Astrocyte of the spinal cord (primary cell): ENCODE measurements at places on chromosomes 2 and 18.
A peak's percentile ranks its signal among the peaks of the same experiment; 100 is the strongest.

GRCh38 chr2:18788592-18788991 is 199.2 kb upstream of the NT5C1B start:
- peak; percentile 53 for DNase-seq

DNA sequence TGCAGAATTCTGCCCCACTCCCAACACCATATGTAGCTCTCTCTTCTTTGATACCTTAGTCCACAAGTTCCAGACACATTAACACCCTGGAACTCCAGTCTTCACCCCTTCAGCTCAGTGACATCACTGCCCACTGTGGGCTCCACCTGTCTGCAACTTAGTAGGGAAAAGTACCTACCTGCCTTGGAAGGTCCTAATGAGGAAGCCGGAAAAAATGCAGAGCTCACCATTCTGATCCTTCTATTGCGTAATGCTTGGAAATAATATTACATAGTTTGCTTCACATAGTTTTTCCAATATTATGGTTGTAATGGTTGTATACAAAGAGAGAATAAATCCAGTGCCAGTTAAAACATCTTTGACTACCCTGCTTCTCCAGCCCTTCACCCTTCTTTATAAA is 738.4 kb downstream of the RNF144A start:
- no peak for DNase-seq

GRCh38 chr2:199455545-199456382 is 2.0 kb downstream of the SATB2 start:
- no peak for DNase-seq

DNA sequence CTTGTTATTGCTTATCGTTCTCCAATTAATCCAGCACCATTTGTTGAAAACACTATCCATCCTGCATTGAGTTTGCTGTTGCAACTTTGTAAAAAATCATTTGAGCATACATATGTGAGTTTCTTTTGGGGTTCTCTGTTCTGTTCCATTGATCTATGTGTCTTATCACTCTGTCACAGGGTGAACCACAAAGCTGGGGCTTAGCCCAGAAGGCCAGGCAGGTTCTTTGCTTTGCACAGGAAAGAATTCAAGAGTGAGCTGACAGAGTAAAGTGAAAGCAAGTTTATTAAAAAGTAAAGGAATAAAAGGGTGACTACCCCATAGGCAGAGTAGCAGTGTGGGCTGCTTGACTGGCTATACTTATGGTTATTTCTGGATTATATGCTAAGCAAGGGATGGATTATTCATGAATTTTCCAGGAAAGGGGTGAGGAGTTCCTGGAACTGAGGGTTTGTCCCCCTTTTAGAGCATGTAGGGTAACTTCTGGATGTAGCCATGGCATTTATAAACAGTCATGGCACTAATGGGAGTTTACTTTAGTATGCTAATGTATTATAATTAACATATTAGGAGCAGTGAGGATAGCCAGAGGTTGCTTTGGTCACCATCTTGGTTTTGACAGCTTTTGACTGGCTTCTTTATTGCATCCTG is 46.8 kb downstream of the RNF138 start:
- DNase-seq, result no peak

DNA sequence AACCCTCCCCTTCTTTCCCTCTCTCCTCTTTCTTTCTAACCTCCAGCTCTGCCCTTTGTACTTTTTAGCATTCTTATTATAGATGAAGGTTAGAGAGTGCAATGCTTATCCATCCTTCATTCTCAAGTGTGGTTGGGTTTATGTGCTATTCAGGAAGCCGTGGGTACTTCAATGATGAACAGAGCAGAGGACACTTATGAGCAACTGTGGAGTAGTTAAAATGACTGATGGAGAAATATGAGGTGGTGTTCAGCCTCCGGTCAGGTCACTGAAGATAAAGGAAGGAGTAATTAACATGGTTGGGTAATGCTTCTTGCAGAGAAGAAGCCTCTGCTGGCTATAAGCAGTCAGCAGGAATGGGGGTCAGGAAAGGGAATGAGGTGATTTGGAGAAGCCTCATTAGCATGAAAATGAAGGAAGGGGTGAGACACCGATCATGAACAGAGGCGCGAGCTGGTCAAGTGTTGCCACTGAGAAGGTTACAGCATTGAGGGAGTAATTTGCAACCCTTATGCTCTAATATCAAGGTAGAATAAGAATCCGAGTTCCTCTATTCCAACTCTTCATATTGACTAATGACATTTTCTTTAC is 174.7 kb downstream of the LPIN1 start:
- no peak for DNase-seq

DNA sequence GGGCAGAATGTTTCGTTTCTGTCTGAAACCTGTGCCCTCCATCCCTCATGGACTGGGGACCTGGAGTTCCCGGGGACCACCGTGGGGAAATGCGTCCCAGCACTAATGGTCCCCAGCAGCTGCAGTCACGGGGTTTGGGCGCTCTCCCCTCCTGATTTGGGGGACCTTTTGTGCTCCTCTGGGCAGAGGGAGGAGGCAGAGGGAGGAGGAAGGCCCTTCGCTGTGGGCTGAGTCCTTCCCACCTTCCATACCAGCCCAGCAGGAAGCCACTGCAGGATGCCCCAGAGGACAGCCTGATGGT is 3.2 kb downstream of the GPR35 start:
- DNase-seq, result no peak

GRCh38 chr18:34637094-34637801 is 72.8 kb upstream of the DTNA start:
- DNase-seq, result no peak

DNA sequence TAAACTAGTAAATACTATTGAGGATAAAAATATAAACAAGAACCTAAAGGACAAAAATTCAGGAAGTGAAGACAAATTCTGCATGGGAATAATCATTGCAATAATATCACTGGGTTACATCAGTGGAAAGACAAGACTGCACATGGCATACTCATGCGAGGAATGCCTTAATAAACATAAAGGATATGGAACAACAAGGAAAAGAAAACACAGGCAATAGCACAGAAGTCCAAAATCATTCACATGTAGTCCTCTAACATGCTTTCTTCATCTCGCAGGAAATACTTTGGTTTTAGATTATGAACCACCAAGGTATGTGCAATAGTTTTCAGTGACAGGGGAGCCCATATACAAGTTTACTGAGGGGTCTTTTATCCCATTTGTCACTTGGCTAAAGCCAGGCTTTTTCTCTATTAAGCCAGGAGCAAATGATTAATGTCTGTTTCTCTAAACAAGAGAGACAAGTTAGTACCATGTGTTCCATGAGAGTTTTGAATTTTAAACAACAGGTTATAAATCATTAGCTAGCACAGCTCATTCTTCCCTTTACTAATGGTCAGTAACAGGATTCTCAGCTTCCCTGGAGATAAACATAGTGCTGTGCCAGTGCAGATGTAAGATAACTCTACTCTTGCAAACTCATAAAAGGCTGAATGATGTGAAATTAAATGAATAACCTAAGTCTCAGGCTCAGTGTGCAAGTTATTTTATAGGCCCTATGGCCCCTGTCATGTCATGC is 353.6 kb upstream of the FSIP2 start:
- no peak for DNase-seq

GRCh38 chr18:23033056-23033455 is 99.9 kb downstream of the RBBP8 start:
- DNase-seq, result no peak
